Islet precursor cell (in vitro differentiated cells): ENCODE measurements at places on chromosomes 2 and 18.

DNA sequence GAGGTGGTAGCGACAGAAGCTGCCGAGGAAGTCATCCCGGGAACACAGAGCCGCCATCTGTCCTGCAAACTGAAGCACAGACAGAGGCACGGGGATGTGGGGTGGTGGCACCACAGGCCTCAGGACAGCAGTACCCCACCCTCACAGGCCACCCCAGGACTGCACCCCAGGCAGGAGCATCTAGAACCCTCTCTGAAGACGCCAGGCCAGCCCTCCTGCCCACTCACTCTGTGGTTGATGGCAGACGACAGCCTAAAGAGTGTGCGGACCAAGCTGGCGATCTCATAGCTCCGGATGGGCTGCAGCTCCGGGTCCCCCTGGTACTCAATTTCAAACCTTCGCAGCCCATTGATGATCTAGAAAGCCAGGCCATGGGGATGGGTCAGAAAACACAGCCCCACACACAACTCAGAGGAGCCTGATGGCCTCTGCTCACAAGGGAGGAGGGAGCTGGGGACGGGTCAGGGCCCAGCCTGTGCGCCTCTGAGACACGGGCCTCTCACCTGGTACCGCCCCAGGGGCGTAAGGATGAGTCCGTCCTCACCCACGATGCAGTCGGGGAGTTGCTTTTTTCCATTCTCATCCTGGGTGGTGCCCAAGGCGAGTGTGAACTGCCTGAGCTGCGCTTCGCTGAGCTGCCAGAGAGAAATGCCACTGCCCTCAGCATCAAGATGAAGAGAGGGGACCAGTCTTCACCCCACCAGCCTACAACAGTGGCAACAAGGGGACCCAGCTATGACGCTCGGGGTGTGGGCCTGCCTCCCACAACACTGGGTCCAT, 8.1 kb upstream of the CCDC74B start:
- DNase-seq: no peak

- no peak for DNase-seq
Measured at GRCh38 chr2:26112201-26112600, 60.7 kb upstream of the GAREM2 start.

DNA sequence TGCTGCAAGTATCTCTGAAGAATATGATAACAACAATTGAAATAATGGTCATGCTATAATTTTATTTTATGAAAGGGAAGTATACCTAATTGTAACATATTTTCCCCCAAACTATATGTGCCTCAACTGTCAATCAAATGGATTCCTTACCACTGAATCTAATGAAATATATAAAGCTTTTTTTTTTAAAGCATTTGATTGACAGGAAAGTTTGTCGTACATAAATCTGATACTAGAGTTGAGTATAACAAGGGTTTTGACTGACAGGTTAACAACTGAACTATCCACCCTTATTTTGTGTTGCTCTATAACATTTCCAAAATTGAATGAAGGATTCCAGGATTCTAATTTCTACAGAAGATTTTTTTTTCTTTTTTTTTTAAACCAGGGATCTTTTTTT, 1333.3 kb upstream of the SLC39A10 start:
- no peak for DNase-seq

- no peak for DNase-seq
Measured at GRCh38 chr2:40543381-40543780, 91.5 kb upstream of the SLC8A1 start.

GRCh38 chr18:4802296-4802695, 347.2 kb upstream of the DLGAP1 start:
- no peak for DNase-seq

- no peak for DNase-seq
Measured at GRCh38 chr2:28395334-28396061, 2.8 kb downstream of the FOSL2 start.

DNA sequence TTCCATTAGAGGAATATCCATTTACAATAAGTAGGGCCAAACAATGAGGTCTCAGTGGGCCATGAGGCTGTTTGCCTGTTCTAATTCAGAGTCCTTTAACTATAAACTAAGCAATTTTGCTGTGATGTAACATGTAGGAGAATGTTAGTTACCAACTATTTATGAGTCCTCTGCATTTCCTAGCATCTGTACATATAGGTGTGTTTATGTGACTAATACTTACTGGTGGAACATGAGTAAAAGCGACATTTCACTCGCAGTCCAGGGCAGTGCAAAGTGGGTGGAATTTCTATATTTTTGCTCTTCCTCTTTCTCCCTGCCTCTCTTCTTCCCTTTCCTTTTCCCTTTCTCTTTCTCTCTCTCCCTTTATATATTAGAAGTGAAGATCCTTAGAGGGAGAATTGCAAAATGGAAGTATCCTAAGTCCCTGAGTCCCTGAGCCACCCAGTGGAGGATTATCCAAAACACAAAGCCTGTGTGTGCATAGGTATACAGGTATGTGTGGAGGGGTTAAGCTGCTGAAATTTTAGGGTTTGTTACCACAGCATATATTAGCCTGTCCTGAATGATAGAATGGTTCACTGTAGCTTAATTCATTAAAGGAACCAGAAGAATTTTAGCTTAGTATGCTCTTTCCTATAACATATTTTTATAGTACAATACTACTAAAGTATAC, 487.0 kb upstream of the FANCL start:
- no peak for DNase-seq
